ENCODE measurements at places on chromosomes 5 and 9.

DNA sequence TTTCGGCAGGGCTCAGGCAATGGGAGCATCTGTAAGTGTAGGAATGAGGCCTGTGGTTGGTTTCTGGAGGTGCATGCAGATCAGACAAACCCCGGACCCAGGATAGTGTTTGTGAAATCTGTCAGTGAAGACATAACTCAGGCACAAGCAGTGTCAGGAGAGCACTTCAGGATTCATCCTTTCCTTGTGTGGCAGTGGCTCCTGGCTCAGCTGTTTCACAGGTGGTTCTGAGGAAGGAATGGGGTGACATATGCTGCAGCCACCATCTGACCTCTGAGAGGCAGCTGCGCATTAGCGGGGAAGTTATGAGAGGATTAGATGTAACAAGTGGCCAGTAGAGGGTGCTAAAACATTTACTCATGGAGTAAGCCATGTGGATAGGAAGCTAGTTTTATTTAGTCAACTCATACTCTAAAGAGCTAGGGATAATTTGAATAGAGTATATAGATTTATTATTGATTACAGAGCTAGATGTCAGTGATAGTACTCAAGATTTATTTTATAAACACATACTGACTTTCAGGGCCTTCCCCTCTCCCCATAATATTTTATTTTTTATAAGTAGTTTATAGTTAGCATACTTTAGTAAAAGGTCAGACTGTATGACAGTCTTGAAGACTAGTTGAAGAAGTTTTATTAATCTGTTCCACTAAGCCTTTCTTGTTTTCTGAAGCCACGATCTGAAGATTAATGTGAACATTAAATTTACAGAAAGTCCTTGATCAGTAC, 28.4 kb downstream of the NNT start:
- DNase-seq = peak; percentile 43

DNA sequence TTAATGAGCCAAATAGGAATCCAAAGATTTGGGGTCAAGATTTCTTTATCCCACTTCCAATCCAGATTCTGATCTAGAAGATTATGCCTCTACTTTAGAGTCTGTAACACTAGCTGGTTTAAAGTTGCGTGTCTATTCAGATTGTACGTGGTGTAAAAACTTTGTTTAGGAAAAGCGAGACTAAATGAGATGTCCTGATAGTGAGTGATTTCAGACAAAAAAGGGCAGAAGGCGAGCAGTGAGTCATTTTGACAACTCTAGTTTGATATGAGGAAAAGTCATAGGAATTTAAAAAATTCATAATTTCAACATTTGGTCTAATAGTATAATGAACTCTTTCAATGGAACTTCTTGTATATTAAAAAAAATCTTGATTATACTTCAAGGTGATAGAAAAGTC, 119.6 kb upstream of the KLF9 start:
- no peak for DNase-seq

- DNase-seq = no peak
Observed at GRCh38 chr9:120104771-120105170, 475.2 kb downstream of the CDK5RAP2 start.

GRCh38 chr5:42677156-42677842, 79.3 kb upstream of the CCDC152 start:
- DNase-seq = no peak

DNA sequence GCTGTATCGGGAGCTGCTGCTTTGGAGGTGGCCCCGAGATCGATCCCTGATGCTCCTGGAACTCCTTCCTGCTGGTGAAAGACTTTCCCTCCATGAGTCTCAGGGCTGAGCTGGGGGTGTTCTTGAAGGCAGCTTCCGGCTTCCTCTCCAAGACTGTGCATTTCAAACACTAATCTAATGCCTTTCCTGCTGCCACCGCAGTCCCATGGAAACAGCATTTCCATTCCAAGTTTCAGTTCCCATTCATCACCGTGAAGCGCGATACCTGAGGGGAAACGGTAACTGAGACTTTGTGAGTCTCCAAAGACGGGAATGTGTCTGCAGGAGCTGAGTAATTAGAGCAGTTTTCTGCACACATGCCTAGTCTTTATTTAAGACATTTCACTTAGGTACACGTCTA, 230.1 kb downstream of the PAX5 start:
- no peak for DNase-seq

DNA sequence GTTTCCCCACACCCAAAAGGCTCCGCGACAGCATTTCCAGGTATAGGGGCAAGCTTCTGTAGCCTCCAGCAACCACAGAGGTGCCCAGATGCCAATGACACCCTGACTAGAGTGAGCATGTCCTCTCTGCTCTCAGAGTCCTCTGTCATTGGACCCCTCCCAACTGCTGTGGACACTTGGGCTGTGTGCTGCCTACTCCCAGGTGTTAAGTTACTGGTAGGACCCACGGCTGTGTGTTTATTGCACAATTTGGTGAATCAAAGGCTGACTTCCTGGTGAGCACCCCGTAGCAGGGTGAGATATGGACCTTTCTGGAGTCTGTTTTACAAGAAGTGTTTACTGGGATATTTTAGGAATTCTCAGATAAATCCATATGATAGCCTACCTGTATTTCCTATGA, 36.0 kb downstream of the SH3GL2 start:
- no peak for DNase-seq

- no peak for DNase-seq
Observed at GRCh38 chr5:173969167-173970049, 19.6 kb upstream of the C5orf47 start.

- no peak for DNase-seq
Observed at GRCh38 chr5:9930156-9930555, 300.0 kb upstream of the TAS2R1 start.

- no peak for DNase-seq
Observed at GRCh38 chr9:13186091-13186490, 93.4 kb downstream of the MPDZ start.

- DNase-seq = no peak
Observed at GRCh38 chr5:15191012-15191411, 309.0 kb upstream of the FBXL7 start.

DNA sequence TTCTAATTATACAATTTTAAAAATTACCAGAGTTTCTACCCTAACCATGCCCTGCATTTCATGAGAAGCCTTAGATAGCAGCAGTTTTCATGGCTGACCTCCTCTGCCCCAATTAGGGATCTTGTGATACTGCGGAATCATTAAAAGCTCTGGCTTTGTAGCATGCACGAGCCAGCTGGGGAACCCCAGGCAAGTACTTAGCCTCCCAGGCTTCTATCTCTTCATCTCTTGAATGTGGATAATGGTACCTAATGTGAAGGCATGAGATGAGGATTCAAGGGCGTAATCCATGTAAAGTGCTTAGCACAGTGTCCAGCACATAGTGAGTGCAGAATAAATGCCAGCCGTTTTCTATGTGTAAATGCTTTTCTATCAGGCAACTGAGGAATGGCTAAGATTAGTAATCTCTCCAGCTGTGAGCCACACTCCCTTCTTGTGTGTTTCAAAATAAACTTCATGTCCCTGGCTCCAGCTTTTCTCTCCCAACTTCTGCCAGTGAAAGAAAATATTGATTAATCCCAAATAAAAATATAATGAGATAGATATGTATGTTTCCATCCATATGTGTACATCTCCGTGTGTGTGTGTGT, 88.4 kb downstream of the APBA1 start:
- no peak for DNase-seq

DNA sequence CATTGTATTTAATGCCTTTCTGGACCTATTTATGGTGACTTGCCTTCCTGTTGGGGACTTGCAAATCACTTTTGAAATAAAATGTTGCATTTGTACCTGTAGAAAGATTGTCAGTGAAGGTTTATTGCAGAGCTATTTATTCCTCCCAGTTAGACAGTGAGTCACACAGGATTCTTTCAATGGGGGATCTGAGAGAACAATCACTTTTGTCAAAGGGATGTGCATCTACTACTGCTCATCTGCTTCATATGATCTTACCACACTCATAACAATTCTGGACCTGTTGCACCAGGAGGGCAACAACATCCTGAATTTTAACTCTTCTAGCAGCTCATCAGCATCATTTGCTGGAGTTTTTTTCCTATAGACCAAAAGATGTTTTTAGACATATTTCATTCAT, 66.8 kb downstream of the FBXL7 start:
- DNase-seq = no peak

DNA sequence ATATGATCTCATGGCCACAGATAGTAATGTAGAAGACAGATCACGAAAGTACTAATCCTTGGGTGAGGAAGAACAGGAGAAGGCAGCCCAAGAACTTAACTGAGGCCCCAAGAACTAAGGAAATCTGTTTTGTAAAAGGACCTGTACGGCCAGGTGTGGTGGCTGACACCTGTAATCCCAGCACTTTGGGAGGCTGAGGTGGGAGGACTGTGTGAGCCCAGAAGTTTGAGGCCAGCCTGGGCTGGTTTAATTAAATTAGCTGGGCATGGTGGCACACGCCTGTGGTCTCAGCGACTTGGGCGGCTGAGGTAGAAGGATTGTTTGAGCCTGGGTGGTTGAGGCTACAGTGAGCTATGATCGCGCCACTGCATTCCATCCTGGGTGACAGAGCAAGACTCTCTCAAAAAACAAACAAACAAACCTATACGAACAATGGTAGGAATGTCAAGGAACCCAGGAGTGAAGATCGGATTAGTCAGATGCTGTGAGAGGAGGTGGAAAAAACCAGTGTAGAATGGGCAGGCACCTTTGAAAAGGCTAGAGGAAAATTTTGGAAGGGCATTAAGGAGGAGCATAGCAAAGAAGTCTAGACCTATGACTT, 283.8 kb upstream of the DMRT1 start:
- no peak for DNase-seq

DNA sequence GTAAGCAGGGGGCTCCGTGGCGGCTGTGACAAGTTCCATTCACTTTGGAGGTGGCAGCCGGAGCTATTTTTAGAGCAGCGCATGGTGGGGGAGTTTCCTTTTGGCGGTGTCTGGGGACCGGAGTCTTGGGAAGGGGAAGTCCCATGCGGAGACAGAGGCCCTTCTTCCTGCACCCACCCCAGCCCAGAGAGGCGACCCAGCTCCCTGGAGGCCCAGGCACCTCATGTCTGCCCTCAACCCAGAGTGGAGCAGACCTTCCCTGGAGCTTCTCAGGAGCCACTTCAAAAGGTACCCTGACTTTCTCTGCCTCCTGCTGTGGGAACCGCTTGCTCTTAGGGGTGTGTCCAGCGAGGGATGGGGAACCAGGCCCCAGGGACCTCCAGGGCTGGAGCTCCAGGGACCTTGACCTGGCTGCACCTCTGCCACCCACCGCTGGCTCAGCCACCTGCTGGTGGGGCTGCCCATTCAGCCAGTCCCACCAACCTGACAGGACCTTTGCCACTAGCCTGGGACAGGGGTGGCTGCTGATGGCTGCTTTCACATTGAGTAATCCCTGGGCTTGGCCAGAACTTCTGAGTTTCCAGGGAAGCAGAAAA, 34.1 kb downstream of the NEK6 start:
- DNase-seq = peak; percentile 86

- DNase-seq = no peak
Observed at GRCh38 chr9:97753364-97753763, 56.2 kb upstream of the XPA start.

GRCh38 chr5:35228310-35228709, 2.0 kb downstream of the PRLR start:
- no peak for DNase-seq

- no peak for DNase-seq
Observed at GRCh38 chr5:52560366-52560765, 227.3 kb upstream of the ITGA1 start.

- DNase-seq = no peak
Observed at GRCh38 chr5:73841641-73842040, 215.6 kb downstream of the ARHGEF28 start.

GRCh38 chr9:124800306-124801259, 23.6 kb downstream of the OLFML2A start:
- no peak for DNase-seq

All from activated CD8-positive, alpha-beta T cell treated with anti-CD3 and anti-CD28 coated beads for 36 hours (primary cell).